Mucosa of gallbladder (tissue), 1 donor: ENCODE measurements at places on chromosomes 13 and 19. TPM values are rescaled to one million over a fixed set of nuclear protein-coding genes. Genes with fewer than 3 reads are reported as not detected.

SIPA1L3 gene
- 74.6 TPM for total RNA-seq

PNMA8A gene
- total RNA-seq = 9.6 TPM

IGFLR1 gene
- total RNA-seq = 14.8 TPM

TPTE2 gene
- not detected for total RNA-seq

LAMP1 gene
- total RNA-seq = 306 TPM

ETFB gene
- 139 TPM for total RNA-seq

HNRNPA1L2 gene
- total RNA-seq = 3.9 TPM

TSHZ3 gene
- 16.5 TPM for total RNA-seq

PCDH9 gene
- total RNA-seq = 9.0 TPM

PIAS4 gene
- 31.9 TPM for total RNA-seq

GJA3 gene
- total RNA-seq = 1.7 TPM

FFAR2 gene
- 0.17 TPM for total RNA-seq

CRB3 gene
- total RNA-seq = 75.9 TPM
